ENCODE measurements at places on chromosomes 3 and 15.

DNA sequence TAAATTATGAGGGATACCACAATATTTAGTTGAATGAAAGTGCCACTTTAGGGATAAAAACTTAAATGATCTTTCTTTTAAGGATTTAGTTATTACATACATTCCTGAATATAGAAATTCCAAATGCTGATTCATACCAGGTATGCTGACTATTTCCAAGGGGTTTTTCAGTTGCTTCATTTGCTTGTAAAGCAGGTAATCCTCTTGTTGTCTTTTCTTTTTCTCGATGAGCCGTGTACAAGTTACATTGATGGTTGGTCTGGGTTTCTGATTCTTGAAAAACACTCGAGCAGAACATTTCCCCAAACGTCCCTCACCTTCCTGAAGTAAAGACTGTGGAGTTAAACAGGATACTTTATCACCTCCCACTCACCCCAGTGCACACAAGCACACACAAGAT is 21.7 kb downstream of the RARRES1 start:
- no peak for DNase-seq

- peak; percentile 75 for DNase-seq
Measured at GRCh38 chr15:65184305-65184867, 756 bp downstream of the CLPX start.

DNA sequence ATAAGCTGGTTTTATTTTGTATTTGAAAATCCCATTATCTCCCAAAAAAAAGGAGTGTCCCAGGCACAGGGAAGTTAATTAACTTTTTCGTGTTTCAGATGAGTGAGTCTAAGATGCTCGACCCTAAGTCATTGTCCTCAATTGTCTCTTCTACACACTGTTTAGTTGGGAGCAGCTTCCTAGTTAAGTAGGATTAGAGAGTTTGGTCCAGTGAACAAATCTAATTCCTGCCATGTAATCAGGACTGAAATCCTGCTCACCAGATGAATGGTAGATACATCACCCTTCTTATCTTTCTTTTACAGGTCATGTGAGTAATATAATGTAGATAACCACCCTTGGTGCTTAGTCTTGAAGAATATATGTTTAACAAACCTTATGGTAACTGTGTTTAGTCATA is 228.9 kb upstream of the MANF start:
- no peak for DNase-seq

DNA sequence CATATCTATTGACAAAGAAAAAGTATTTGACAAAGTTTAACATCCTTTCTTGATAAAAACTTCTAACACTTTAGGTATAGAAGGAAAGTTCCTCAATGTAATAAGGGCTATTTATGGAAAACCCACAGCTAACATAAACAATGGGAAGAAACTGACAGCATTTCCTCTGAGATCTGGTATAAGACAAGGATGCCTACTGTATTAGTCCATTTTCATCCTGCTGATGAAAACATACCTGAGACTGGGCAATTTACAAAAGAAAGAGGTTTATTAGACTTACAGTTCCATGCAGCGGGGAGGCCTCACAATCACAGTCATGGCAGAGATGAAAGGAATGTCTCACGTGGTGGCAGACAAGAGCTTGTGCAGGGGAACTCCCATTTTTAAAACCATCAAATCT is 17.8 kb upstream of the CLDN1 start:
- DNase-seq = no peak

- DNase-seq = no peak
Measured at GRCh38 chr3:9214185-9214584, 35.3 kb downstream of the SRGAP3 start.

- no peak for DNase-seq
Measured at GRCh38 chr15:95836536-95836935, 494.0 kb upstream of the NR2F2 start.

DNA sequence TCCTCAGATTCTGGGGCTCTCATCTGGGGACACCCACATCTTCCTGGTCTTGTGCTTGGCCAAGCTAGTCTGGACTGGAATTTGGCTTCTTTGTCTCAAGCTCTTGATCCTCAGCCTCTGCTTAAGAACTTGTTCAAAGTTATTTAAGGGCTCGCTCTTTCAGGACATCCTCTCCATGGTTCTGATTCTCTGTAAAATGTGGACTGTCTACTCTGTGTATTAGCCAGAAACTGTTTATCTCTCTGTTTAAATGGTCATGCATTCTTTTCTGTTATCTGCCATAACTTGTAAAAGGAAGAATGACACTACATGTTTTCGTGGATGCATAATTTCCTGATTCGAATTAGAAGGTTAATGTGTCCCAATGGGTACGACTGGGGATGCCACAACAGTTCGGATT is 79.4 kb downstream of the COL6A5 start:
- DNase-seq = no peak

GRCh38 chr15:56920367-56920627 is 1.9 kb downstream of the TCF12 start:
- no peak for DNase-seq

DNA sequence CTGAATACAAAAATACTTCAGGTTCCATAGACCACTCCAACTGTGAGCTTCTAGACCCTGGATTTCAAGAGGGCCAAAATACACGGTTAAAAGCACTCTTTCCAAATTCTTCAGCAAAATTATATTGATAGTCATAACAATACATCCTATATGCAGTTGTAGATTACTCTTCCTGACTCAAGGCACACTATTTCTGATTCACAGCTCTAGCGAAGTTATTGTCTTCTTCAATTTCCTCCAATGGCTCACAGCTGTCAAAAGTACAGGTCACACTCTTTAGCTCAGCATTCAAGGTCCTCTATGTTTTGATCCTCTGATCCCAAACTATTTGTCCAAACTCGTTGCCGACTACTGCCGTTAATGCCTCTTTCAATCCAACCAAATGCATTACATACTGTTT is 13.5 kb upstream of the CCDC80 start:
- DNase-seq = no peak

DNA sequence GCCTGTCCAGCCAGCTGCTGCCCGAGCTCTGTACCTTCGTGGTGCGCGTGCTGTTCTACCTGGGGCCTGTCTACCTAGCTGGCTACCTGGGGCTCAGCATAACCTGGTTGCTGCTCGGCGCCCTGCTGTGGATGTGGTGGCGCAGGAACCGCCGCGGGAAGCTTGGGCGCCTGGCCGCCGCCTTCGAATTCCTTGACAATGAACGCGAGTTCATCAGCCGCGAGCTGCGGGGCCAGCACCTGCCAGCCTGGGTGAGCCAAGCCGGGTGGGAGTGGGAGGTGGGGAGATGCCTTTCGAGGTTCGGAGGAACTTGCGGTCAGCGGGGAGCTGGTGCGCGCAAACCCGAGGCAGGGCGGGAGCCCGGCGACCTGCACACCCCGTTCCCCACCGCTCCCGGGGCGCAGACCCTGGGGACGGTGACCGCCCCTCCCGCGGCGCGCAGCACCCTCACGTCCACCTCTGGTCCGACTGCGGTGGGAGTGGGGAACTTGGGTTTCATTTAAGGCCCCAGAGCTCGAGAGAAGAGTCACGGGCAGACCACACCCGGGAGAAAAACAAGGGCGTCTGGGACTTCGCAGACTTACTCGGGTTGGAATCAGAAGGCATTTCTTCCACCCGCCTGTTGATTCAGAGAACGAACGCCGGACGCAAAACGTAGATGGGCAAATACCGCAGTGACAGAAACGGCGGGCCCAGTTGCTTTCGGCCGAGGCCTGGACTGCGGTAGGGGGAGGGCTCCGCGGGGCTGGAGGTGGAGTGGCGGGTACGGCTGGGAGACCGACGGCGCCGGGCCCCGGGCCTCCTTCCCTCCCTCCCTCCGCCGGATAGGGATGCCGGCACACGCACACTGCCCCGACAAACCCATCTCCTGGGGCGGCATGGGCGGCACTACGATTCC is 708 bp downstream of the ESYT3 start:
- no peak for DNase-seq

- DNase-seq = no peak
Measured at GRCh38 chr3:190615607-190616006, 101.7 kb downstream of the IL1RAP start.

DNA sequence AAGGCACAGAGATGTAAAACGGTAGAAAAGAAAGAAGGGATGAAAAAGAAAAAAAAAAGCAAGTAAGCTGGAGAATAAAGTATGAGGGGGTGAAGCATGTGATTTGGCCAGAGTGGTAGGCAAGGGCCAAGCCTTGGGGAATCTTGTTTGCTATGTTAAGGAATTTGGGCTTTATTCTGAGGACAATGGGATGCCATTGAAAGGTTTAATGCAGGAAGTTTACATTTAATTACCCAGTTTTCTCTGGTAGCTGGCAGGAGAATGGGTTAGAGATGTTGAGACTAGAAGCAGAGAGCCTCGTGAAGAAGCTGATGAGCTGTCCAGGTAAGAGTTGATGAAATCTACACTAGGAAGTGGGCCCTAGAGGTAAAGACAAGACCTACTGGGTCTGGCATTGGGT is 455.9 kb downstream of the PDCD6IP start:
- DNase-seq = no peak

DNA sequence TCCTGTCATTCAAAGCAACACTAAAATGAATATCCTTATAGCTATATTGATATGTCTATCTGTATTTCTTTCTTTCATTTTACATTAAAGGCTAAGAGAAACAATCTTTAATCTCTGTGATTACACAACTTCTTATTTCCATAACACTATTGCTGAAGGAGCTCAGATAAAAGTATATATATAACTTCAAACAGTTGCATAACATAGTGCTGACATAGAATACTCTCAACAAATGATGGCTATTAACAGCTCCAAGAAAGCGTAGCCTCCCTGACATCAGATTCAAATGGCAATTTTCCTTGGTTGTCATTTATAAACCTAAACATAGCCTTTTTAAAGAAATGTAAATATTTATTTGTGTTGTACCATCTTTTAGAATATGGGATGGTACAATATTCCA is 116.6 kb upstream of the PTPRG start:
- no peak for DNase-seq

GRCh38 chr3:187802928-187803259 is 57.6 kb upstream of the BCL6 start:
- DNase-seq = no peak

- DNase-seq = peak; percentile 39
Measured at GRCh38 chr15:101027273-101027901, 108.2 kb downstream of the LRRK1 start.

DNA sequence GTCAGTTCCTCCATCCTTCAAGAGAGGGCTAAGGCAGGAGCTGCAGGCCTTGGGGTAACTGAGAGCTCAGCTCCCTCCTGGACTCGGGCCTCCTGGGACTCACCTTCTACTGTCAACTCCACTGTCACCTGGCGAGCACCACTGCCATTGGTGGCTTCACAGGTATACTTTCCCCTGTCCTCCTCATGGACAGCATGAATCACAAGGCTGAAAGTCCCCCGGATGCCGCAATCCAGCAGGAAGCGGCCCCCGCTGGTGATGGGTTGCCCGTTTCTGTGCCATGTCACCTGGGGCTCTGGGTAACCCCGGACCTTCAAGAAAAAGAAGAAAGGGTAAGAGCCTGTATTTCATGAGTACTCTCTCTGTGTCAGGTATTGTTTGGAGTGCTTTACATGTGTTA is 131.9 kb downstream of the MYLK start:
- no peak for DNase-seq

- DNase-seq = no peak
Measured at GRCh38 chr3:139654637-139655365, 23.0 kb downstream of the NMNAT3 start.

- peak; percentile 69 for DNase-seq
Measured at GRCh38 chr3:149808209-149808829, 4.7 kb upstream of the RNF13 start.

DNA sequence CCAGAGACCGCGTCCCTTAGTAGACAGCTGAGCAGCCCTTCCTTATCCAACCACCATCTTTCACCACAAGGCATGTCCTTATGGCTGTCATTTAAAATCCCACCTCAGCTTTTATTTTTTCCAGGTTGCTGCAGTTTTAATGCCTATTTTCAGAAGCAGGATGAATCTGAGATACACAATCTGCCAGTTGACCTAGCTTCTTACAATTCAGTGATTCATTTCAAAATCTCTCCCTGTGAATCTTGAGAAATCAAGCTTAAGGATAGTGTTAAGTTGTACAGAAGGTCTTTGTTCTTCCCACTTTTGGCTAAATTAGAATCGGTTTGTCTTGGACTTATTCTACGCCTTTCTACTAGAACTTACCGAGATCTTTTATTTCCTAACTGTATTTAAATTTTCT is 522.3 kb upstream of the CFAP20DC start:
- DNase-seq = no peak

GRCh38 chr3:36493051-36493450 is 112.7 kb downstream of the STAC start:
- DNase-seq = no peak

DNA sequence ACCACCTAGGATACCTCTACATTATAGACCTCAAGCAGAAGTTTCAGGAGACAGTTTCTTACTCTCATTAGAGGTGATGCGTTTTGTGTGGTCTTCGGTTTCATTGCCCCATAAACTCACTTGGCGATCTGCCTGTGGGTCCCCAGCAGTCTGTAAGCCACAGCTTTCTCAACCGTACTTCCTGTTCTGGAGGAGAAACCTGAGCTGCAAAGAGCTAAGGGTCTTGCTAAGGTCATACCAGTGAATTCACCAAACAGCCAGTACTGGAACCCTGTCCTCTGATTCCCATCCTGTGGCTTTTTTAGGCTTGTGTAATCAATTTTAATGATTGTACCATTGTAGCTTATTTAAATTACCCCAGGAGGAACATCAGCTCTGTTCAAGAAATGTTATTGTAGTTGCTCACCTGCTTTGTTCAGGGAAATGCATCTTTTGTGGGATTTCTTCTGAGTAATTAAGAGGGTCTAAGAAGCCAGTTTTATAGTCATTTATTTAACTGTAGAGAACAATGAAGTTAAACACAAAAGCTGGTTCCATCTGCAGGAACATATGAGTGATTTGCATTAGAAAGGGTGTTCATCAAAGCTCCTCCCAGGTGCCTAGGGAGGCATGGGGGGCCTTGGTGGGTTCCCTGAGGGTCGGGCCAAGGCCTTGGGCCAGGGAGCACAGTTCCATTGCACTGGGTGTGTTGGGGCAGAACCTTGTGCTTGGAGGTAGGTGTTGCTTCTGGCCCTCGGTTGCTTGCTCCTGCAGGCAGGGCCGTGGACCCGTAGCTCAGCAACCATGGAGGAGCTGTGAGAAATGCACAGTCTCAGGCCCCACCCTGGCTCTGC is 69.6 kb downstream of the APBA2 start:
- no peak for DNase-seq

DNA sequence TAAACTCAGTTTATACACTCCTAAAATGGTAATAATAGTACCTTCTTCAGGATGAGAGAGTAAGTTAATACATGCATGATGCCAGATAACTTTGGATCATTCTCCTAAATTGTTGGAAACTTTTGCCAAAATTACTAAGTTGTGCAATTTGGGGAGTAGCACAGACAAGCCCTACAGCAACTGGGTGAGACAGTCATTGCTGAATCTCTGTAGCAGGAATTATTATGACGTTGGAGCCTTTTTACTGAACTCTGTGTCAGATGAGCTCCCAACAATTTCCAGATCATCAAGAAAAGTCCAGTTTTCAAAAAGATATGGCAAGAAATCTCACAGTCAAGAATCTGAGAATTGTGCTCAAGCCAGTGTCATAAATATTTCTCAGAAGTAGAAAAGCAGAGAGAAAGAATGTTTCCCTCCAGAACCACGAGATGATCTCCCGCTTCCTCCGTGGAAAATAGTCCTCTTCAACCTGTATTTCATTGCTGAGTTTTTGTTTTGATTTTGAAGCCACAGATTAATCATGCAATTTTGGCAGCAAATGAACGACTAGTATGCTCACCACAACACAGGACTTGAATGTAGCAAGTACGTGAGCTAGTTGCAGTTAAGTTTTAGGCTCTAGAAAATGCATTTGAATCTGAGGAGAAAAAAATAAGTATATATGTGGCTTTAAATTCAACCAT is 485.4 kb downstream of the CNTN6 start:
- no peak for DNase-seq

- DNase-seq = no peak
Measured at GRCh38 chr3:171456765-171457606, 3.2 kb downstream of the TNIK start.

Data from Right ventricle myocardium superior (tissue), 1 donor.